ENCODE measurements at places on chromosomes 2 and 18.

DNA sequence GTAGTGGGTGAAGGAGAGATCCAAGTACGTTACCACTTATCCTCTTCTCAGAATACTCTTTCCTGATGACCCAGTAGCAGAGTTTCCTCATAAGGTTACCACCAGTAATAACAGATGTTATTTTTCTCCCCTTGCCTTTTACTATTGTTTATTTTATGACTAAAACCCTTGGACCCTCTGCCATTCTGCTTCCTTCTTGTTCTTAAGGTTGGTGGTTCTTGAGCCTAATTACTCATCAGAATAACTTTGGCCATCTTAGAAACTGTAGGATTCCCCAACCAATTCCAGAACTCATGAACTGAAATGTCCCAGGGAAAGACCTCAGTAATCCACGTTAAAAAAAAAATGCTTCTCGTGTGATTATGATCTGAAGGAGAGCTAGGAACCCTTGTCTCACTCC is 64.9 kb downstream of the CHST9 start:
- no peak for DNase-seq

GRCh38 chr2:163729636-163730273 is 6.1 kb downstream of the FIGN start:
- no peak for DNase-seq

- DNase-seq = no peak
These were observed 10.8 kb upstream of the ALPP start for GRCh38 chr2:232367591-232368233.

DNA sequence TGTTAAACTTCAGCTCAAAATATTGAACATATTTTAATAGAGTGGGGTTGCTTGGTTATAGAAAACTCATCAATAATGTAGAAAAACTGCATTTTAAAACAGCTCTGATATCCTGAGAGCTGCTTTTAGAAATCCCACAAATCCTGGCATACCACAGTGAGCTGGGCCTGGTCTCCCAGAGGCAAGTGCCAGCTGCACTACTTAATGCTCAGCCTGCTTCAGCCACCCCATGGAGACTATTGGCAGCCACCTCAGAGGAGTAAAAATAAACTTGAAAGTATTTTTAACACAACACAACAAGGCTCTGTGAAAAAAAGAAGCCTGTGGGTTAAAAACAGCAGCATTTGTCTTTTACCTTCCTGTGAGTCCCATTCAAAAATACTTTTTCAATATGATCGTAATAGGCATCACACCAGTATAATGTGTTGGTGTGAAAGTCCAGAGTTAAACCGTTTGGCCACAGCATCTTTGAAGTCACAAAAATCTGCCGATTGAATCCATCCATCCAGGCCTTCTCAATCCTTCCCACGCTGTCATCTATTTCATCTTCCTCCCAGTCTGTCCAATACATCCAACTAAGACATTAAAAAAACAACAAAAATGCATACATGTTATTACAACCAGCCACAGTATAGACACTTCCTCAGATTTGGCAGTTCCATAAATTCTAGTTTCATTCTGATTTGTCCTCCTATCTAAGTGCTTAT is 1115.3 kb downstream of the LRP1B start:
- peak; percentile 54 for DNase-seq

- no peak for DNase-seq
These were observed 133.1 kb downstream of the EIPR1 start for GRCh38 chr2:3244486-3244885.

- no peak for DNase-seq
These were observed 34.5 kb upstream of the GRB14 start for GRCh38 chr2:164655750-164656149.

- DNase-seq = no peak
These were observed 157.7 kb upstream of the ZFP36L2 start for GRCh38 chr2:43384143-43384542.

- peak; percentile 78 for DNase-seq
These were observed 75.9 kb downstream of the SFXN5 start for GRCh38 chr2:72995430-72996116.

DNA sequence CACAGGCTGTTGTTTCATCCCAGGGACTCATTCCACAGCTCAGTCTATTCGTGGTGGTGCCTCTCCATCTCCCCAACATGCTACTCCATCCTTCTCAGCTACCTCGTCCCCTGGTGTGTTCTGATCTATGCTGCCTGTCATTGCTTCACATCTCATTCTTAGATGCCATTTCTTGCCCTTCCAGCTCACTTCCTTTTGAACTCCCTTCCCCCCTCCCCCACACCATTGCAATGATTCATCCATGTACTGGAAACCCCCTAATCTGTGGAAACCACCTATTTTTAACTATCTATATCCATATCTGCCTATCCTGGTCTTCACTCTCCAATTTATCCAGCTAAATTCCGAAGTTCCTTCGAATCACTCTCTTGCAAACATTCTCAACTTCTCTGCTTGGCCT is 65.7 kb upstream of the PARD3B start:
- no peak for DNase-seq

DNA sequence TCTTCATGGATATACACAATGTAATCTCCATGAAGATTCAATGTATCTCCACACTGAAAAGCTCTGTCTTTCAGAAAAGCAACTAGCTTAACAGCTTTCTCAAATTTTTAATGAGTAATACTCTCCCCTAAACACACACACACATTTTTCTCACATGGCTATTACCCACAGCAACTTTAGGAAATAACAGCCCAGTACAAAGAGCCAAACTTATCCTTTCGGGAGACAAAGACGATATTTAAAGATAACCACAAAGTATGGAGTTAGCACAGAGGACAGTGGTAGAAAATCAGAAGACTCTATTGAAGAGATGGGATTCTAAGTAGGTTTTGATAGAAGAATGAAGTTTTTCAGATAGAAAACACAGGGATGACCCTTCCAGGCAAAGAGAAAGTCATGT is 394.9 kb upstream of the TRIB2 start:
- no peak for DNase-seq

Data from eye (tissue), 1 donor.